ENCODE measurements at places on chromosomes 2 and 18.

- DNase-seq: no peak
- peak overlapping the region; percentile 48 for H3K27ac ChIP-seq
- peaks cover 77% of the 10 kb centered on the region for H3K4me1 ChIP-seq
Measured at GRCh38 chr2:43136011-43136799, 90.2 kb downstream of the ZFP36L2 start.

DNA sequence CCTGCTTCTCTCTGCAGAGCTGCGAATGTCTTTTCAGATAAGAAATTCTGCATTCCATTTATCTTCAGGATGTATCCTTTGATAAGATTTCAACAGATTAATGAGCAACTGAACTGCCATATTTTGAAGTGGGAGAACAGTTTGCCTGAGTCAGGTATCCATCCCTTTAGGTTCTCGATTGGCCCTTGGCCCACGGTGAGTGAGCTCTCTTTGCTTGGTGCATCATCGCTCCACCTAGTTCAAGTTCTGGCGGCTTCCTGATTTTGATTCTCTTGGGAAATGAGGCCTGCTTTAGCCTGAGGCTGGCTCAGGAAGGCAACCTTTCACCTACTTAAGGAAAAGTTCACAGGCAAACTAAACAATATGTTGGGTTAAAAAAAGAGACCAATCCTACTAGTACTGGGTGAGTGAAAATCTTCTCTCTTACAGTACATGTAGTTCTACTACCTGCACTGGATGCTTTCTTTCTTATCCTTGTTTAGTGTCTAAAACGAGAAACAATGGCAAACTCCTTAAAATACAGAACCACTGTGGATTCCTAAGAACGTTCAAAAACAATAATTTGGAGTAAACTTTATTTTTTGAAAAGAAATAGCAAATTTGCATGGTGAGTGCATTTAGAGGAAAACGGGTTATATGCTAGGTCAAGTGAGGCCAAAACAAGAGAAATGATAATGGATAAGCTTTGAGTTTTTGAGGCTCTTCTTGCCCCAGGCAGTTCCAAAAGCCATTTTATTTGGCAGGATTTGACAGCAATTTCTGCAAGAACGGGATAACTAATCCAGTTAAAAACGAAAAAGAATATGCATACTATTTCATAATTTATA is 837 bp upstream of the ACSL3 start:
- peak overlapping the region; percentile 68 for H3K27ac ChIP-seq
- peak; percentile 5 for DNase-seq
- H3K4me1 ChIP-seq: peaks cover 8% of the 10 kb centered on the region
- peak overlapping the region; percentile 80 for H3K4me3 ChIP-seq
- peaks cover 3% of the 10 kb centered on the region for H3K36me3 ChIP-seq
- H3K27me3 ChIP-seq: no peaks in the 10 kb centered on the region

- H3K4me3 ChIP-seq: no peak overlapping the region
- no peak for DNase-seq
- no peak overlapping the region for H3K27ac ChIP-seq
- peaks cover 27% of the 10 kb centered on the region for H3K4me1 ChIP-seq
- peaks cover 3% of the 10 kb centered on the region for H3K36me3 ChIP-seq
Measured at GRCh38 chr2:70769450-70769849, 1.4 kb upstream of the ADD2 start.

DNA sequence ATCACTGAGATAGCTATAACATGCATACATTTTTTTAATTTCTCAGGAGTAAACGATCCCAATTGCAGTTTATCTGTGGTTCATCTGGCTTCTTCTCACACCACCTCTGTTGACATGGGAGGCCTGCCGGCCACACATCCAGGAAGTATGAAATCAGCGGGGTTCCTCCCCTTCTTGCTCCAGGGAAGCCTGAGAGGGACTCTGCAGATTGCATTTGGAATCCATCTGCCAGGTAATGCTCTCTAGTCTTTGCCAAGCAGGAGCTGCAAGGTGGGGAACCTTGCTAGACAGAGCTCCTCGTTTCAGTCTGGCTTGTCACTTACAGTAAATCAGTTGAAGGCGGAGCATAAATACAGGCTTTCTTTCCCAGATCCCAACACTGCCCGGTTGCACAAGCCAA is 49.9 kb downstream of the SOX11 start:
- H3K4me1 ChIP-seq: no peaks in the 10 kb centered on the region
- no peaks in the 10 kb centered on the region for H3K36me3 ChIP-seq
- H3K4me3 ChIP-seq: no peak overlapping the region

GRCh38 chr2:211204456-211204855 is 648.1 kb downstream of the CPS1 start:
- DNase-seq: no peak
- no peaks in the 10 kb centered on the region for H3K27me3 ChIP-seq
- no peaks in the 10 kb centered on the region for H3K4me1 ChIP-seq

DNA sequence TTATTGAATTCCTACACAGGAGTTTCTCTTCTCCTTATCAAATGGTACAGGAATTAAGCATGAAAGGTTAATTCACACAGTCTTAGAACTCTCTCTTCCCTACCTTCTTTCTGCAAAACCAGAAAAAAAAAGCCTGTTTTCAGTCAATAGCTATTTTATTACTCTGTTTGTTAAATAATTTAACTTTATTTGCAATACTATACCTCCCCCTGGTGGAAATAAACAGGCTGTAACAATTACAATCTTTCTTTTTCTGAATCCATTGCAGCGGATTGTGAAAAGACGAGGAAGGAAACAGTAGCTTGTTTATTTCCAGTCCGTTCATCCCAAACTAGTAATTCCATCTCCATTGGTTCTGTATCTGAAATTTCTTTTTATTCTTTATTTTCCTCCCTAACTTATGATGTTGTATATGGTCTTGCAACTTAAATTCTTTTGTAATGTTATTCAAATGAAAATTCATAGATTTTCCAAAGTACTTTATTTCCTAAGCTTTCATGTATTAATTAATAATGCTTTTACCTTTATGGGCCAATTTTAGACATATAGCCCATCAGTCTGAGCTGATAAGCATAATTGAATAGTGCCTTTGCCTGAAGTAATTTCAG is 165.2 kb downstream of the SH3BP4 start:
- H3K27me3 ChIP-seq: peaks cover 16% of the 10 kb centered on the region
- no peaks in the 10 kb centered on the region for H3K4me1 ChIP-seq
- H3K36me3 ChIP-seq: no peaks in the 10 kb centered on the region
- no peak overlapping the region for H3K27ac ChIP-seq
- H3K4me3 ChIP-seq: no peak overlapping the region

DNA sequence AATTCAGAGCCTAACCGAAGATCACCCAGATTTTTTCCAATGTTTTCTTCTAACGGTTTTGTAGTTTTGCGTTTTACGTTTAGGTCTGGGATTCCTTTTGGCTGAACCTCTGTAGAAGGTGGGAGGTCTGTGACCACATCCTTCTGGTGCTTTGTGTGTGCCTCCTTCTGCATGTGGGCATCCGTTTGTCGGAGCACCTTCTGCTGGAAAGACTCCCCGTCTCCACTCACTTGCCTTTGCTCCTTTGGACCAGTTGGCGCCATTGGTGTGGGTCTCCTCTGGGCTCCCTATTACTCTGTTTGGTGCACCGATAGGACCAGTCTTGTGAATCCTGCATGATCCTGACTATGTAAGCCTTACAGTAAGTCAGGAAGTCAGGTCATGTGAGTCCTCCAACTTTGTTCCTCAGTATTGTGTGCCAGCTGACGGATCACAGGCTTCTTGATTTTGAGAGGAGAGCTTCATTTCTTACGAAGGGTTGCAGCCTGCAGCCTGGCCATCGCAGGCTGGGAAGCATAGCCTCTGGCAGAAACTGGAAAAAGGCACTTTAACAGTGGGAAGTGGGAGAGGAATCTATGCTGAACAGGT is 13.6 kb downstream of the AQP12A start:
- H3K4me1 ChIP-seq: peaks cover 4% of the 10 kb centered on the region
- H3K36me3 ChIP-seq: no peaks in the 10 kb centered on the region
- peaks cover 25% of the 10 kb centered on the region for H3K27me3 ChIP-seq

DNA sequence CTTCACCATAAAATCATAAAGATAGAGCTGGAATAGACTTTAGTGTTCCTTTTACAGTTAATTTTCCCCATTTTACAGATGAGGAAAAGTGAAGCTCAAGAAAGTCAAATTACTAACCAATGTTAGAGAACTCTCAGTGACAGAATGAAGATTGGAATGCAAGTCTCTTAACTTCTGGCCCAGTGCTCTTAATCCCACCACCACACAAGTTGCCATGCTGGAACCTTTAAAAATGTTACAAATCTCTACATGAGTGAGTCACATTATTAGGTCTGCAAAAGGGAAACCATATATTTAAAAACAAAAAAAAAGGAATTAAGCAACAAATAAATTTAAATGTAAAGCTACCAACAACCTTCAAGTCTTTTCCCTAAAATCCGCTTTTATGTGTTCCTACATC is 3.5 kb downstream of the NCKAP1 start:
- peaks cover 4% of the 10 kb centered on the region for H3K36me3 ChIP-seq
- H3K4me3 ChIP-seq: no peak overlapping the region
- peaks cover 55% of the 10 kb centered on the region for H3K27me3 ChIP-seq
- peaks cover 11% of the 10 kb centered on the region for H3K4me1 ChIP-seq
- DNase-seq: no peak

DNA sequence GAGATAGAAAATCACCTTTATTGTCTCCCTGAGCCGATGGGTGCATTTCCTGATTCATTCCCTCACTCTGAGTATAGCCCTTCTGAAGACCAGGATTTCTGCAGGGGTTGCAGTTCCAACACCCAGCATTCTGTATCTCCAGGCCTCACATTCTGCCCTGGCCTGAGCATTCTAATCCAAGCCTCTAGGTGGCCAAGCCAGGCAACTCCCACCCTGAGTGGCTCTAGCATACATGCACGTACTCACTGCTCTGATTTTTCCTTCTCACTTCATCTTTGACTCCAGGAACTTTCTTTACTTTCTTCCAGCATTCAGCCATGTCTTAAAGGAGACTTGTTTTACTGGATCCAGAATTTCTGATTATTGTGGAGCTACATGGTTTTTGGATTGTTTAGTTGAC is 100.7 kb upstream of the STK39 start:
- DNase-seq: no peak
- H3K4me3 ChIP-seq: no peak overlapping the region
- H3K36me3 ChIP-seq: peaks cover 4% of the 10 kb centered on the region

DNA sequence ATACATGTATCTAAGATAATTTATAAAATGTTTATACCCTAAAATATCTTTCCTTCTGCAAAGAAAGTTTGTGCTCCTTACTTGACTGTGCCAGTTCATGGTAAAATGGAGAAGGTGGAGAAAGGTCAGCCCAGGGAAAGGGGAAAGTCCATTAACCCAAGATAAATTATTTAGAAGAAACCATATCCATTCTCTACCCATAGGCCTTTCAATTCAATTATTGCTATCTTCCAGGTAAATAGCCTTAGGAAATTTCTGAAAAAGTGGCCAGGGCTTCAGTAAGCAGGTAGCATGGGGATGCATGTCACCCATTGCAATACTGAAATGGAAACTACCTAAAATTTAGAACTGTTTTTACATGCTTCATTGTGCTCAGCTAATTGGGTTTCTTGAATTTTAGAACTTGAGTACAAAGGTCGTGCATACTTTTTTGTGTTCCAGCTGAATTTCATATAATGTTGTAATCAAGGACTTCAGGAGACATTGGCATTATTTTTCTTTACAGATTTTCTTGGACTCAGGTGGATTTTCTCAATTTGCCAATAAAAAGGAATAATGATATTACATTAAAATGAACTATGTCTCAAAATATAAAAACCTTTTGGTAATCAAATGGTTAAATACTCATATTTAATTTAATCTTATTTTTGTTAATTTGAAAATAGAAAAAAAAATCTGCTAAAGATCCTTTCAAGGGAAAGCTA is 124.9 kb downstream of the CSRNP3 start:
- H3K4me1 ChIP-seq: peaks cover 7% of the 10 kb centered on the region
- H3K27me3 ChIP-seq: peaks cover 10% of the 10 kb centered on the region
- peaks cover 6% of the 10 kb centered on the region for H3K36me3 ChIP-seq
- DNase-seq: no peak

- H3K27ac ChIP-seq: no peak overlapping the region
- no peak overlapping the region for H3K4me3 ChIP-seq
Measured at GRCh38 chr2:10599921-10600320, 89.9 kb downstream of the NOL10 start.

DNA sequence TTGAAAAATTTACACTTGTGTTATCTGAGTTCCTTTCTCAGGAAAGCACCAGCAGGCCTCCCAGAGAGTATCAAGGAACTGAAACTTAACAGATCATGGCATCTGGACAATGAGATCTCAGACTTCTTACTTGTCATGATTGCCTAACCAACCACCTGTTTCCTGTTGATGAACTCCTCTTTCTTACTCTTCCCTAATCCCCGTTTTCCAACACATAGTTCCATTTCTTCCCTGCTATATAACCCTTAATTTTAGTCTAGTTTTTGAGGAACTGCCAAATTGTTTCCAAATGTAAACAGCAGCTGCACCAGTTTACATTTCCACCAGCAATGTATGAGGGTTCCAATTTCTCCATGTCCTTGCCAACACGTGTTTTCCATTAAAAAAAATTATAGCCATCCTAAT is 6.1 kb upstream of the FAM171B start:
- H3K36me3 ChIP-seq: peaks cover 4% of the 10 kb centered on the region
- H3K27me3 ChIP-seq: peaks cover 10% of the 10 kb centered on the region
- H3K27ac ChIP-seq: no peak overlapping the region
- H3K4me3 ChIP-seq: no peak overlapping the region
- no peak for DNase-seq

GRCh38 chr2:59449274-59449673 is 1104.2 kb downstream of the BCL11A start:
- peak; percentile 9 for DNase-seq
- no peaks in the 10 kb centered on the region for H3K36me3 ChIP-seq
- no peaks in the 10 kb centered on the region for H3K4me1 ChIP-seq
- no peaks in the 10 kb centered on the region for H3K27me3 ChIP-seq

DNA sequence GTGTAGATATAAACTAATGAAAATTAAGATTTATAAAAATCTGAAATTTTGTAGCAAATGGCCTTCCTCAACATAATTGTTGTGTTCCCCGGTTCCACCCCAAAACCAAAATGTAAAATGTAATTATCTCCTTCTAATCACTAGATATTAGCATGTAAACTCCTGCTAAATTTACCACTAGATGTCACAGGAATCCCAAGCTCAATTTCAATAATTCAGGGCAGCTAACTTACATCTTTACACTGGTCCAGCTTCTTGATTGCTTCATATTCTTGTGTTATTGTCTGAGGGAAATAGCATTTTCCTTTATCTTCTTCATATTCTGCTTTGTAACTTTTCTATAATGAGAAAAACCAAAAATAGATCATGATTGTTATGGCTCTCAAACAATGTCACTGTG is 42.6 kb downstream of the NEB start:
- no peaks in the 10 kb centered on the region for H3K36me3 ChIP-seq
- no peaks in the 10 kb centered on the region for H3K4me1 ChIP-seq
- H3K27ac ChIP-seq: no peak overlapping the region
- no peak overlapping the region for H3K4me3 ChIP-seq
- H3K27me3 ChIP-seq: no peaks in the 10 kb centered on the region
- DNase-seq: no peak

DNA sequence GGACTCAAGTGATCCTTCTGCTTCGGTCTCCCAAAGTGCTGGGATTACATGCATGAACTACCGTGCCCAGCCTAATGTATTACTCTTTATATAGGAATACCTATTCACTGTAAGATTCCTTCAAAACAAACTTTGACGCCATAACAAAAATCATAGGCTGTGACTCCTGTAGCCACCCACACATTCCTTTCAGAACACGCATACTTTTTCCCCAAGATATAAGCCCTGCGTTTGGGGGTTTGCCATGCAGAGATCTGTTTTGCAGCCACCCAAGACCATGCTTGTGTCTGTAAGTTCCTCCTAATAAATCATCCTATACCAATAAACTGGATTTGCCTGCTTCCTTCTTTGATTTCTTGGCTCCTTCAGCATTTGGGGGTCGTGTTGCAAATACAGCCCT is 46.0 kb upstream of the STON1 start:
- H3K27ac ChIP-seq: no peak overlapping the region
- H3K36me3 ChIP-seq: peaks cover 28% of the 10 kb centered on the region
- H3K27me3 ChIP-seq: no peaks in the 10 kb centered on the region
- no peak for DNase-seq
